Activated CD8-positive, alpha-beta T cell treated with anti-CD3 and anti-CD28 coated beads, Interleukin-2, amount 10 ng/mL, durations not matched to agents 7 days and 5 days (primary cell): ENCODE measurements at places on chromosomes 1 and 21. TPM values are rescaled to one million over a fixed set of nuclear protein-coding genes. Genes with fewer than 3 reads are reported as not detected.

DNA sequence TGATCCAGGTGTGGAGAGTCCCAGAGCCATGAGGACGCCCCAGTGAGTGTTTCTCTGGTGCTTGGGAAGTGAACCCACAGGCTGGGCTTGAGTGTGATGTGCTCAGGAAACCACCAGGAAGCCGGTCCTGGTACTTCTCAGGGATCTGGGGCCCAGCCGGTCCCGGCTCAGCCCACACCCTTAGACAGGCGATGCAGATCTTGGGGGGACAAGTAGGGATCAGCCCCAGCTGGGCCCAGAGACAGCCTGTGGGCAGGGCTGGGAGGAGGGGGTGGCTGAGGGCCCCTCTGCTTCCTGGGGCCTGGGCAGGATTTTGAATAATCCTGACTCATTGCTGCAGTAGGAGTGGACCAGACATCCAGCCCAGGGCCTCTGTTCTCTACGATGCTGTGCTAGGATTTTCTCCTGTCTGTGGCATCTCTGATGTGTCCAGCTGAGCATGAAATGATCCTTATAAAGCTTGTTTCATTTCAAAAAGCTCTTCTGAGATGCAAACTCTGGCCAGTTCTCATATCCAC, 698.0 kb downstream of the PTPRU start:
- DNase-seq: no peak

GRCh38 chr1:150613061-150613920, 16.1 kb downstream of the ENSA start:
- peak; percentile 54 for DNase-seq

GRCh38 chr1:243454328-243454997, 198.6 kb downstream of the SDCCAG8 start:
- no peak for DNase-seq

DNA sequence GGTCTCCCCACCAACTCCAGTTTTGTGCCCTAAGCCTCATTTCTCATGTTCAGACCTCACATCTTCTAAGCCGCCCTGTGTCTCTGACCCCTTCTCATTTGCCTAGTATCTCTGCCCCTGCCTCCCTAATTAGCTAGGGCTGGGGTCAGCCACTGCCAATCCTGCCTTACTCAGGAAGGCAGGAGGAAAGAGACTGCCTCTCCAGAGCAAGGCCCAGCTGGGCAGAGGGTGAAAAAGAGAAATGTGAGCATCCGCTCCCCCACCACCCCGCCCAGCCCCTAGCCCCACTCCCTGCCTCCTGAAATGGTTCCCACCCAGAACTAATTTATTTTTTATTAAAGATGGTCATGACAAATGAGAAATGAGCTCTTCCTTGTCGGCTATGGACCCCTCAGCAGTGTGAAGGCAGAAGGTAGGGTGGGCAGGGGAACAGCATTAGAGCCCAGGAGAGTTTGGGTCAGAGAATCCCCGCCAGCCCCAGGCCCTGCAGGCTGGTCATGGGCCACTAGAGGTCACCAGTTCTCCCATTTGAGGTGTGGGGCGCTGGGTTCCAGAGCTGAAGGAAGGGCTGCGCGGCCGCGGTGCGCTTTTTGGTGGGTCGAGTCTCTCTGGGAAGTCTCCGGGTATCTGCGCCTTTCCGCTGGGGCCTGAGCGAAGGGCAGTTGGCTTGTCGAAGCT, 11.5 kb downstream of the ADAMTSL4 start:
- peak; percentile 91 for DNase-seq

Gene DDAH1
- 0.13 TPM for total RNA-seq

DNA sequence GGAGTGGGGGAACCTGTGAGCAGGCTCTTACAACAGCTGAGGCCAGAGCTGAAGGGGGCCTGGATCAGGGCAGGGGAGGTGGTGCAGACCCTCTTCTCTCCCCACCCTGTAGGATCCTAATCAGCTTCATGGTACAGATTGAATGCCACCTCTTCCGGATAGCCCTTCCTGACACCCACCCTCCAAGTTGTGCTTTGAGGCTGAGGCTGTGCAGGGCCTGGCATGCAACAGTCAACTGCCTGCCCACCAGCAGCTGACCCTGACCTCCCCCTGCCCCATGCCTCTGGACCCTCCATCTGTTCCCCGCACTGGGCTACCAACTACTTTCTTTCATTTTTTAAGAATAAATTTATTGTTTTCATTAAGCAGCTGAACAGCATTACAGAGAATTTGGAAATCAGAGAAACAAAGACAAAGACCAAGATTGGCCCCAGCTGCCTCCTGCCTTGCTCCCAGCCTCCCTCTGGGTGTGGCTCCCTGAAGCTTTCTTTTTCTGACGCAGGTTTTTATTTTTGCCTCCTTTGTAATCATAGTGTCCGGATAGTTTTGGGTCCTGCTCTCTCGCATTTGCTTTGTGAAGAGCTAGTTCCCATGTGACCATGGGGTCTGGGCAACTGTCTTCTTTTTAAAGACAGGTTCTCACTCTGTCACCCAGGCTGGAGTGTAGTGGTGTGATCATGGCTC, 12.8 kb downstream of the ZNF362 start:
- no peak for DNase-seq

GRCh38 chr1:232682248-232682647, 52.3 kb upstream of the SIPA1L2 start:
- no peak for DNase-seq

GRCh38 chr1:55535724-55536544, 320.8 kb upstream of the USP24 start:
- DNase-seq: no peak

Gene KIF17
- not detected for total RNA-seq

Gene HES3
- not detected for total RNA-seq
